Muscle of back (tissue), 13 donors: ENCODE measurements at places on chromosomes 5 and 9. TPM values are rescaled to one million over a fixed set of nuclear protein-coding genes. Genes with fewer than 3 reads are reported as not detected.

DNA sequence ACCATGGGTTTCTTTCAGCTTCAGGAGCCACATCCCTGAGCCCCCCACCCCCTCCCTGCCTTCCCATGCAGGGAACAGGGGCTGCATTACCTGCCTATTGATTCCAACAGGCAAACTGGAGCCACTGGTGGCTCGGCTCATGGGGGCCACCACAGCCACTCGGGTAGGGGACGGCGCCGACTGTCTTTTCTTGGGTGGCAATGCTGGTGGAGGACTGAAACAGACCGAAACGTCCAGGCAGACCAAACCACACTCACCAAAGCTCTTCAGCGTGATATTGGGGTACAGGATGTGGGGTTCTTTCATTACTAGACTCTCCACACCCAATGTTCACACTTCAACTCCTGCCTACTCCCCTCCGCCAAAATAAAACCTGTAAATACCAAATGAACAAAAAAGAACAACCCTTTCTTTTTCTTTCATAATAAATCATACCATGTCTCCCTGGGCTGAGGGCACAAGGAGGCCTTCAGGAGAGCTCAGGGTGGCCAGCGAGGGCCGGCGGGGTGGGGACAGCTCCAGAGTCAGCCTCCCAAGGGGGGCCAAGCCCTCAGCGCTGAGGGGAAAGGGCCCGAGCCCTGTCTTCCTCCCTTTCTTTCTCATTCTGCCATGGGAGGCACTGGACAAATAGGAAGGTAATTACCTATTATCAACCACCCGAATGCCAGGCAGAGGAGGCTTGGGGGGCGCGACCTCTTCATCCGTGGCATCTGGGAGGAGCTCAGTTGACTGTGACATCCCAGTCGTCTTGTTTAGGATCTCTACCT, 83.3 kb downstream of the PRRT1B start:
- DNase-seq: no peak

PIP5K1B gene
- 2.2 TPM for polyA plus RNA-seq

DNA sequence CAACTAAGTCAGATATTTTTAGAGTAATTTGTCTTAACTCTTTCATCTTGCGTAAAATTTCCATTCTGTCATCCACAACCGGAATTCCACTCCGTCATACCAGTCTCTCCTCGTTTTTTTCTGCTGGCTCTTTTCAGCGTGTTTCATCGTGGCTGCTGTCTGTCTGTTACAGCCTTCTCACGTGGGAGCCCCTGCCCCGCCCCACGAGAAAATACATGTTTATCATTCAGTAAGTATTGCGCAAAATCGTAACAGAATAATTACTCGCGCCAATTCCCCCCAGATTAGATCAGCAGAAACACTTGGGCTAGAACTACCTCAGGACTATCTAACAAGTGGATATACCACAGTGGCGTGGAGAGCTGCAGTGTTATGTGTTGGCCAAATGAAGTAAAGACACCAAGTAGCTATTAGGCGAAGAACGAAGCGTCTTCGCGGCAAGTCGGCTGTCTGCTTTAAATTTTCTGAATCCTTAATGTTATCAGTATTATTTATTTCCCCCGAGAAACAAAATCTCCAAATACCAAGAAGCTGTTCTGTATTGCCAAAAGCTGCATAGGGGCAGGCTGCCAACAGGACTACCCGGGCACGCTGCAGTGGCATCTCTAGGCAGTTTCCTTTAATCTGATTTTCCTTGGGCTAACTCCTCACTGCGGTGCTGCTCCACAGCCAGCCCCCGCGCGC, 566 bp upstream of the FOCAD start:
- no peak for DNase-seq

DNA sequence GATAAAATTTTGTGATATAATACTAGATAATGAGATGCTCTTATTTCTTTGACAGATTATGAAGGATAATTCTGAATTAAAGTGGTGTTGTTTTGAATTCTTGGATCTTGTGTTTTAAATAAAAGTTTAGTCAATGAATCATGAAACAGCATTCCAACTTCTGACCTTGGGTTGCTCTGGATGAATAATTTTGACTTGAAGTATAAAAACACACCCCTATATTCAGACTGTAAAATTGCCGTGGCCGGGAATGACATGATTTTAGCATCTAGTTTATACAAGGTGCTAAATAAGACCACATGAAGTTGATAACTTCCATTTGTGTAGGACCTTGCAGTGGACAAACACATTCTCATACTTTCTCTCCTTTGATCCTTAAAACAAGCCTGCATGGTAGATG, 67.2 kb upstream of the DAP start:
- DNase-seq: no peak

DNA sequence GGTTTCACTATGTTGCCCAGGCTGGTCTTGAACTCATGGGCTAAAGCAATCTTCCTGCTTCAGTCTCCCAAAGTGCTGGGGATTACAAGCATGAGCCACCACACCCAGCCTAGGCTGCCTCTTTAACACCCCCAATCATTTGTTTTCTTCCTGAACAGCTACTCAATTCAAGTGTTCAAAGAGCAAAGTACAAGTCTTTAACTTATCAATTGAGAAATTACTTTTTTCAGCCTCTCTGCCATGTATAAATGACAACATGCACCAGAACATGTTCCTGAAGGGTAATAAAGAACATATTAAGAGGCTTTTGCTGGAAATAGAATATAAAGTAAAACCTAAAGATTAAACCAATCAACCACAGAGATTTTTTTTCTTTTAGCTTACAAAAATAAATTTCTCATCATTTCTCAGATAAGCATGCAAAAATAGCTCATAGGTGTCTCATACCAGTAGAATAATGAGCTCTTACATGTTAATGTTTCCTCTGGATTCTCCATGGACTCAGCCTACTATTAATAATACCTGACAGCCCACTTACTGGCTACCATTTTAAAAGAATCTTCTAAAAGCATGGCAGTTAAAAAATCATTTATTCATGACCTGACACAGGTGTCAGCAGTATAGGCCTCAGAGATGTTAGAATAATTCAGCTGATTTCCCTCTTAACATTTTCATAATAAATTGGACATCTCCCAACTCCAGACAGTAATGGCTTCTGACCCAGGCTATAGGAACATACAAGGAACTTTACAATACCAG, 60.0 kb downstream of the MCTP1 start:
- no peak for DNase-seq

DNA sequence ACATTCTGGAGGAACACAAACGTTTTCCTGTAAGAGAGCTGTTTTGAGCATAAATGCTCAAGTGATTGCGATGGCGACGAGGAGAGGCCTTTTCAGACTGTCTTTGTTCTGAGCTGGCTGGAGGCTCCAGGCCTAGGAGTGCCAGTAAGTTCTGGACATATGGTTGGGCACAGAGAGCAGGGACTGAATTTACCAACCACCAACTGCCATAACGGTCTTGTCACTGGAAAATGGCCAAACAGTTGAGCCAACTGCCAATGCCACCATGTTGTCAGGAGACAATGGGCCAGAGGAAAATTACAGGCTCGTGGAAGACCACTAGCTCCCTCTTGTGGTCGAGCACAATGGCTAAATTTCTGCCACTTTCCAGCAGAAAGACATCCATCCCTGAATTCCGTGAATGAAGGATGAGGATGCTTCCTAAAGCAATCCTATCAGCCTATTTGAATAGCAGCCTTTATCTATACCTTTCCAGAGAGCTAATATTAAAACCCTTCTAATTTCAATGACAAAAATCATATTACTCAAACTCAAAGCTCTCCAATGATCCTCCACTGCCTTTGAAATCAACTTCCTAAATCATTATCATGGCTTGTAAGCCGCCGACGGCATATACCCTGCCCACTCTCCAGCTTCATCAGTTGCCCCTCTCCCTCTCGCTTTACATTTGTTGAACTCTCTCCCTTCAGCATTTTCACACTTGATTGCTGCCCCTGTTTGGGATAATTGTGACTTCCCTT, 66.9 kb upstream of the GLIS3 start:
- DNase-seq: no peak

- no peak for DNase-seq
Measured at GRCh38 chr5:15480436-15480835, 19.5 kb upstream of the FBXL7 start.

DNA sequence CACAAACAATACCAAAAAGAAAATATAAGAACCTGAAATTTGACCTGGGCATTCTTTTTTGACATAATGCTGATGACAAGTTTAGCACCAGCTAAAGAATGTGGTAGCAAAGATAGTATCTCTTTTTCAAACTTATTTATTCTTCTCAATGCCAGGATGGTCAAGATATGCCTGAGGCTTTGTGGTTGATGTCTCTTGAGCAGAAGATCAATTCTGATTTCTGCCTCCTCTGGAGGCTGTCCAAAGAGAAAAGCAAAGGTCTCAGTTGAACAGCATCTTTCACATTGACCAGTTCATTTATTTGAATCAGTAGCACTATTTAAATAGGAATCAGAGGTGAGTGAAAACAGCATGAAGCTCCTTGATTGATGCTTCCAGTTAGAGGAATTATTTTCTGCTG, 588.2 kb downstream of the HTR1A start:
- no peak for DNase-seq

DNA sequence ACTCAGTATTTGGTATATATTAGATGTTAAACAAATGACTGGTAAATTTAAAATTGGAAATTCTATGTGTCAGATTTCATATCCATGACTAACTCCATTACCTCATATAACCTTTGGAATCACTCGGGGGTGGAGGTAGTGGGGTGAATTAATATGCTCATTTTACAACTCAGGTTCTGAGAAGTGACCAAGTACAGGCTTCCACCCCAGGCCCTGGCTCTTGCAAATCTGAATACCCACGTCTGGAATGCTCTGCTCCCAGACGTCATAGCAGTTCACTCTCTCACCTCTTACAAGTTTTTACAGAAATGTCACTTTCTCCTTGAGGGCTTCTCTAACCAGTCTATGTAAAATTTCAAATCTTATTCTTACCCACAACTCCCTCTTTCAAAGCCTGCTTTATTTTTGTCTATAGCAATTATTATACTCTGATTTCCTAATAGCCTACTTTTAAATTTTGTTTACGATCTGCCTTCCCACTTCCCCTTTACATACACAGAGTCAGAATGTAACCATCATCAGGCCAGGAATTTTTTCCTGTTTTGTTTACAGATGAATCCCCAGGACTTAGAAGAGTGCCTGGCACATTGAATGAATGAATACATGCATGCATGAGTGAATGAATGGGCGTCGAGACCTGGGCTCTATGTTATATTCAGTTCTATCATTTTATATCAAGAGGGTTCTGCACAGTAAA, 134.1 kb upstream of the IFNE start:
- no peak for DNase-seq
